ENCODE measurements at places on chromosomes 7 and 10.

DNA sequence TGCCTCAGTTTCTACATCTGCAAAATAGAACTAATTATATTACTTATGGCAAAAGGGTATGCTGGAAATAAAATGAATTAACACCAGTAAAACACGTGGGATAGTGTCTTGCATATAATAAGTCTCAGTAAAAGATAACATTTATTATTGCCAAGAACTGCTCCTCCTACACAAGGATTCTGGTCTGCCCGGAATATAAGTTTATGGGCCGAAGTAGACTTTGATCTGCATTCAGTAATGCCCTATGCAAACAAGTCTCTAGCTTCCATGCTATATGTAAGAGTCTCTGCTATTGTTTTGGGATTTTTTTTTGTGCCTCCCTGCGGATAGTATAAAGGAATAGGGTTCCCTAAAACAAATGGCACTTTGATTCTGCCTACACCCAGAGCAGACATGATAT is 125.6 kb upstream of the SLC26A5 start:
- no peak for DNase-seq

DNA sequence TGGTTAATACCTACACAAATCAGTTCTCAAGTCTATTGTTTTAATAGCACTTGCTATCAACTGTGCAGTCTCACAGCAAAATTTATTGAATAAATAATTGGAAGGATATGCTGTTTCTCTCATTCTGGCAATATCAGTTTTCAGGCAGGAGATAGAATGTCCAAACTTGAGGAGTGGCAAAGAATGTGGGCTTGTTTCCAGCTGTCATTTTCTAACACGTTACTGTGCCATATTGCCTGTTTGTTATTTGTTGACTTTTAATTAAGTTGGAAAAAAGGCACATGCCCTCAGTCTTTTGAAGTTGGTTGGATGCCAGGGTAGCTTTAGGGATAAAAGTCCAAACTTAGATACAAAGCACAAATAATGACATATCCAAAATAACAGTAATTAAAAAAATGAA is 52.2 kb downstream of the MAGI2 start:
- DNase-seq, result no peak

DNA sequence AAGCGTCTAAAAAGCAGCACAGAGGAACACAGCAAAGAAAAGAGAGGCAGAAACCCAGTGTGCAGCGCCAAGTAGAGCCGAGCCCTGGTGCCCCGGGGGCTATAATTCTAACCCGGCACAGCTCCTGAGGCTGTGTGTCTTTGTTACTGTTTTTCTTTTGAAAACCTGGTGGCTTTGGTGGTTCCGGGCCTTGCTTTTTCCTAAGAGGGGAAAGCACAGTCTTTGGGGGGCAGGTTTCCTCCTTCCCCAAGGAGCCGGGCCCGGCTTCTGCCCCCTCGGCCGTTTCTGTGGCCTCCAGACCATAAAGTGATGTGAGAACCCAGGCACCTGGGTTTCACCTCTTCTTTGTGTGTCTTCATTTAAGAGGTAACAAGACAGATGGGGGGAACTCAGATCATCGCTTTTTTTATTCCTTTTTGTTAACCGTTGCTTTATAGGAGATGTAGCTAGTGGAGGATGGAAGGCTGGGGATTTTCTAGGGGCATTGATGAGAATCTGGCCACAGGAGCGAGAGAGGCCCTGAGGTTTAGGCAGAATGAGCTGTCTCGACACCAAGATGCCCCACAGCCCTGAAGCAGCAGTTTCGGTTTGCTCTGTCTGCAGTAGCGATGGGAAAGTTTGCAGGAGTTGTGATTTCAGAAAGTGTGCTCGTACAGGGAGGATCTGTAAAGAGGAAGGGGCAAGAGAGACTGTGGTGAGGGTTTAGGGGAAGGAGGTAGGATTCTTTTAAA is 367.8 kb upstream of the GALNT17 start:
- DNase-seq, result no peak

DNA sequence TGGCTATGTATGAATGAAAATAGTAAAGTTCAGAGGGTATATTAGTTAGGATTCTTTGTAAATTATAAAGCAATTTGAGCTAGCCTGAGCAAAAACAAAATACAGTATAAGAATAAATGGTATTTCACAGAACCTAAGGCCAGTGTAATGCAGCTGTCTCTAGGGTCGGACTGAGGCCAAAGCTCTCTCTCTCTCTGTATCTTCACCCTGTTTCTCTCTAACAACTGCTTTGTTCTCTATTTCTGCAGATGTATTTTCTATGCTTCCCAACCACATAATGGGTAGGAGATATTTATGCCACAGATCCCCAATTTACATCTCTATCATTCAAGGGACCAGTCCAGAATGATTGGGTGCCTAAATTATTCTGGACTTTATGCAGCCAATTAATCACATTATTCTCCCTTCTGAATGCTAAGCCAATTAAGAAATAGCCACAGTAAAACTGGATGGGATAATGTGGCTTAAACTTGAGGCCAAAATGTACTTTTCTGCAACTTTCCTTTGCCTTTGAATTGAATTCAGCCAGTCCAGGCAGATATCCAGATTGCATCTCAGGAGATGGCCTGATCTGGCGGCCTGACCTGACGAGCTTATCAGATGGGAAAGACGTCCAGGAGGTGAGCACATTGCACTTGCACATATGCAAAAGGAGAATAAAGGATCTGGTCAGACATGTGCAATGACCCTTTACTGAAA is 24.6 kb upstream of the IMMP2L start:
- DNase-seq, result no peak

GRCh38 chr10:88157981-88158465 is 294.6 kb downstream of the PTEN start:
- no peak for DNase-seq

GRCh38 chr10:34771525-34771924 is 43.6 kb downstream of the PARD3 start:
- DNase-seq, result no peak

DNA sequence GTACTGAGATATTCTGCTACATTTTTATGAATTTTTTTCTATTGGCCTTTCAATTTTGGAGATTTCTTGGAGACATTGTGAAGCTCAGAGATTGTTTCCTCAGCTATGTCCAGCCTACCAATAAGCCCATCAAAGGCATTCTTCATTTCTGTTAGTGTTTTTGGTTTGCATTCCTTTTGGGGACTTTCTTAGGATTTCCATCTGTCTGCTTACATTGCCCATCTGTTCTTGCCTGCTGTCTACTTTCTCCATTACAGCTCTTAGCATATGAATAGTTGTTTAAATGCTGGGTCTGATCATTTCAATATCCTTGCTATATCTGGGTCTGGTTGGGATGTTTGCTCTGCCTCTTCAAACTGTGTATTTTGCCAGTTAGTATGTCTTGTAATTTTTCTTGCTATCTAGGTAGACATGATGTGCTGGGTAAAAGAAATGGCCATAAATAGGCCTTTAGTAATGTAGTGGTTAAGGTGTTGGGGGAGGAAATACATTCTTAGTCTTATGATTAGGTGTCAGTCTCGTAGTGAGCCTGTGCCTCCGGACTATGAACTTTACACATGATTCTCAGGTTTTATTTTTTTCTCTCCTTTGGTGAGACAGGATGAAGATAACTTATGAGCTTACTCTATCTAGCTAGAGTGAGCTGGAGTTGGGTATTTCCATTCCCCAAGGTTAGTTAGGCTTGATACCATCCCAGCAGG is 32.6 kb upstream of the NME8 start:
- DNase-seq, result no peak

GRCh38 chr10:79179164-79179956 is 110.6 kb downstream of the ZMIZ1 start:
- DNase-seq, result no peak

DNA sequence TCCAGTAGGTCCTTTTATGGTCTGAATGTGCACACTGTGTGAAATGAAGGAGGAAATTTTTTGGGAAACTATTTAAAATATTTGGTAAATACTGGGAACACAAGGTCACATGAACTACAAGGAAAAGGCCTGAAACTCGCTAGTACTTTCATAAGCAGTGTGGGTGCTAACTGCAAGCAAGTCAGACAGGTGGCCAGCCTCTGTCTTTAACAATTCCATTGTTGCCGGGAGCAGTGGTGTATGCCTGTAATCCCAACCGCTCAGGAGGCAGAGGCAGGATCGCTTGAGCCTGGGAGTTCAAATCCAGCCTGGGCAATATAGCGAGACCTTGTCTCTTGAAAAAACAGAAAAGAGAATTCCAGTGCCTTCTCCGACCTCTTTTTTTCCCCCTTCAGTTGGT is 37.5 kb downstream of the SMURF1 start:
- DNase-seq, result no peak

- no peak for DNase-seq
These were observed 277.1 kb downstream of the TCERG1L start for GRCh38 chr10:131034451-131034850.

- no peak for DNase-seq
These were observed 2.8 kb downstream of the TSC22D4 start for GRCh38 chr7:100476101-100476780.

GRCh38 chr10:61487506-61487905 is 34.3 kb upstream of the TMEM26 start:
- DNase-seq, result no peak

GRCh38 chr7:131250331-131250730 is 77.3 kb upstream of the MKLN1 start:
- DNase-seq, result no peak

- DNase-seq, result no peak
These were observed 68.0 kb downstream of the LANCL2 start for GRCh38 chr7:55432939-55433784.

DNA sequence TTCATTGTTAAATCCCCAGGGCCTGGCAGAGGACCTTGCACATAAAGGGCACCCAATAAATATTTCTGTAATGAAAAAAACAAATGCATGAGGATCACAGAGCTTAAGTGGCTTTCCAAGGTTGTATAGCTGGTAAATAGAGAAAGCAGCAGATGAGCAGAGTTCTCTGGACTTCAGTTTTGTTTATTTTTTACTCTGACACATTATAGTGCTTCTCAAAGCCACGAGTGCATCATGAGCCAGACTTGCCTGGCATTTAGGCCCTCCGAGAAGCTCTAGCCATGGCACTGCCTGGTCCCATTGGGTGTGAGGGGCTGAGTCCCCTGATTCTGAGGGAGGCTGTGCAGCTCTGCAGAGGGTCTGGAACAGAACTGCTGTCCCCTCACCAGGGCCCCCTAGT is 87.2 kb upstream of the ZNF32 start:
- DNase-seq, result no peak

GRCh38 chr7:135239263-135239662 is 5.6 kb downstream of the STRA8 start:
- DNase-seq, result no peak

DNA sequence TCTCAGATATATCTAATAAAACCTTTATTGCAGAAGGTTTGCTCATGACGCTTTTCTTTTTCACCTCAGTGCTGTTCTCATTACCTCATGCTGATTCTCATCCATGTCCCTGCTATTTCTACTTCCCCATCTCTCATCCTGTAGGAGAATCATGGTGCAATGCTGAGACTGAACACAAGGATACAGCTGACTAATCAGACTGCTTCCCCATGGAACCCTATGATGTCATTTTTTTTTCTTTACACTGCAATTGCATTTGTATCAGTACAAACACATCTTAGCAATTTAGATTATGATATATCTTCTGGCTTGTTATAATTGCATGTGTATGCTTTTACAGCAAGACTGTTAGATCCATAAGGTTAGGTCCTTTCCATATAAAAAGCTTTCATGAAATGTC is 93.7 kb downstream of the SEMA3A start:
- DNase-seq, result no peak

DNA sequence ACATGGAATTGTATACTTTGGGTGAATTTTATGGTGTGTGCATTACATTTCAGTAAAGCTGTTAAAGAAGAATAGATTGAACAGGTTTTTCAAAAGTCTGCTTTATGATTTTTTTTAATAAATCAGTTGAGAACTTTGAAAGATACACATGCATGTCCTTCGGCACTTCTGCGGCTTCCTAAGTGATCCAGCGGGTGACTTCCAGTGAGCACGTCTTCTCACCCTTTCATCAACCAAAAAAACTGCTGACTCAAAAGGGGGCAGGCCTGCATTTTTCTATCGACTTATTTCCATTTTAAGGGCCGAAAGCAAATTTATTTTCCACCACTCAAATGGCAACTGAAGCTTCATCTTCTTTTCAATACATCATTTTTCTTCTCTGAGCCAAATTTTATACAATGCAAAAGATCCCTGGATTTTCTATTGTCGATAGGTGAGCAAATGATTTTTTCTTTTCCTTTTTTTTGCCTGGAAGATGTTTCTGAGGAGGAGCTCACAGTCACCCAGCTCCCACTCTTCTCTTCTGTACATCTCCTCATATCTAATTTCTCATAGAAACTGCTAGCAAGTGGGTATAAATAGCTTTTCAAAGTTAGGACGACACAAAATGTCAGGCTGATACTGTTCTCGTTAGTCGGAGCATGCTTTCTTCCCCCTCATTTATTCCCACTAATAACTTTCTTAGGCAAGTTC is 10.2 kb downstream of the CHST15 start:
- peak; percentile 65 for DNase-seq

- DNase-seq, result no peak
These were observed 95.4 kb downstream of the HIPK2 start for GRCh38 chr7:139682136-139683013.

GRCh38 chr7:64874114-64874513 is 29.0 kb upstream of the ZNF273 start:
- no peak for DNase-seq

- peak; percentile 18 for DNase-seq
These were observed 99.8 kb downstream of the KMT2C start for GRCh38 chr7:152335900-152336571.

DNA sequence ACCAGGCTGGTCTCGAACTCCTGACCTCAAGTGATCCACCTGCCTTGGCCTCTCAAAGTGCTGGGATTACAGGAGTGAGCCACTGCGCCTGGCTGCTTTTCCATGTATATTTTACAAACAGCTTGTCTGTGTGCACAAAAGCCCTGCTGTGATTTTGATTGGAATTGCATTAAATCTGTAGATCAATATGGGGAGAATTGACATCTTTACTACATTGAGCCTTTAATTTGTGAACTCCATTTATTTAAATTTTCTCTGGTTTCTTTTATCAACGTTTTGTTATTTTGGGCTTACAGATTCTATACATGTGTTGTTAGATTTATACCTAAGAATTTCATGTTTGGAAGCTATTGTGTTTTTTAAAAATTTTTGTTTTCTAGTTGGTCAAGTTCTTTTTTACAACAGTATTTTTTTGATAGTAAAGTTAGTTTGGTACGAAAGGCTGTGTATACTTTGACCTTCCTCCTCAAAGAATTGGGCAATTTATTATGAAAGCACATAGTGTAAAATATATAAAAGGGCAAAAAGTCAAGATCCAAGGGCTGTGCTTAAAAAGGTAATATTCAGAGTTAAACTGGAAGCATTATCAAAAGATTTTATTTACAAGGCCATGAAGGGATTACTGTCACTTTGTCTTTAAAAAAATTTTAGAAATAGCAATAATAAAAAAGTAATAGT is 92.8 kb downstream of the STK31 start:
- DNase-seq, result no peak

DNA sequence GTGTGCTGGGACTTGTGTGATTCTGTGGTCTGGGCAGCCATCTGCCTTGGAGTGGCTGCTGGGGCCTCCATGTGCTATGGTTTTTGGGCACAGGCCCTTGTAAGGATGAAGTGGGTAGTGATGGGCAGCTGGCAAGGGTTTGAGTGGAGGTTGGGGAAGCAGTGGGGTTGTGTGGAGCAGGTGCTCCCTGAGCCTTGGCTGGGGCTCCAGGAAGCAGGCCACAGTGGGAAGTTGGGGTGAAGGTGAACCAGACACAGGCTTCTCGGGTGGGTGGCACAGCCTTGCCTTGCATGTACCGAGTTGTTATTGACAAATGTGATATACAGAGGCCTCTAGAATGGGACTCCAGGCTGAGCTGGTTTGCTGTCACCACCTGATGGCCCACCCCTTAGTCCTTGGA is 82.3 kb downstream of the ADCY1 start:
- DNase-seq, result no peak
